ENCODE measurements at places on chromosomes 2 and 18.

GRCh38 chr2:29066271-29066860, 8.0 kb downstream of the PCARE start:
- DNase-seq, result peak; percentile 68

GRCh38 chr2:238720232-238720672, 127.6 kb upstream of the TWIST2 start:
- peak; percentile 51 for DNase-seq

DNA sequence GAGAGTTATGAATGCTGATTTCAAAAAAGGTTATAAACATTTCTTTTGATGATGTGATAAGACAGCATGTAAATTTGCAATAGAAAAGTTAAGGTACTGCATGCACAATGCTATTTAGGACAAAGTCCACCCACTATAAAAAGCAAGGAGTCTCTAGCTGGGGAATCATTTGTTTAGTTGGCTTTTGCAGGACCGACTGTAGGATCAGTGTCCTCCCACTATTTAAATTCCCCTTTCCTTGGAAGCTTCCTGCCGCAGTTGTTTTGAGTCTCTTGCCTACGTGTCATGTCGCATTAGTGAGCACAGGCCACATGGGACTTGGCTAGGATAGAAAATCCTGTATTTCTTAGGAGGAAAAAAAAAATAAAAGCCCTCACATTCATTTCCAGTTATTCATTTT, 13.1 kb downstream of the QPCT start:
- peak; percentile 50 for DNase-seq

GRCh38 chr2:1722692-1723091, 21.6 kb downstream of the PXDN start:
- no peak for DNase-seq

DNA sequence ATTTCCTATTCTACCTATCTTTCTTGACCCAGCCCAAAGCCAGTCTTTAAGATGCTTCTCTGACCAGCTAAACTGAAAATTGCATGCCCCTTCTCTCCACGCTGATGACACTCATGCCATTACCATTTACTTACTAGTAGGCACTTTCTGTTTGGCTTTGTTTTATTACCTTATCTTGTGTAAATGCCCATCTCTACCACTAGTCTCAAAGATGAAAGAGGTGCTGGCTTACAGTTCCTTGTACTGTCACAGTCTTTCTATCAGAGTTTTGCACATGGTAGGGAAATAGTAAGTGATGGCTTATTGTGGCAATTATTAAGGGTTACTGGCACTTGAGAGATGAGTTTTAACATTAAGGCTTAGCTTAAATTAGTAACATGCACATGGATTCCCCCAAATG, 352.1 kb downstream of the RBM43 start:
- DNase-seq, result peak; percentile 12
